Endothelial cell of umbilical vein (primary cell): ENCODE measurements at places on chromosomes 5 and 9. TPM values are rescaled to one million over a fixed set of nuclear protein-coding genes. Genes with fewer than 3 reads are reported as not detected.

DNA sequence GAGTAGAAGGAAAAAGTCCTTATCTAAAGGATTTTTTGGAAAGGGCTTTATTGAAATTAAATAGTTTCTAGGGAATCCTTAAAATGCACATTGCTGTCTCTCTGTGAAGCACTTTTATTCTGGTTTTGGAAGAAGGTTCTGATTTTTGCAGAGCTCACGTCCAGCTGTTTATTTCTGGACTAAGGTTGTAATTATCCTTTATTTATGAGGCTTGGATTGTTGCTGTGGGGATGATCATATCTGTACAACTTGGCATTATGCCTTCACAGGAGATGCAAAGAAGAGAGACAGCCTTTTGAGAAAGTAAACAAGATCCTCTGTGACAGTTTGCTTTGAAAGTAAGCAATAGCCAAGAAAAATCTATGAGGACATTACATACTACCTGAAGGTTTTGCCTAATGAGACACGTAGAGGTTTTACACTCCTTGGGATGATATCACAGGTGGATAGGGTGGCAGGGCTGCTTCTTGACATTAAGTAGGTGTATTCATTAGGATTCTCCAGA is 14.6 kb downstream of the SMARCA2 start:
- no peak overlapping the region for H3K4me3 ChIP-seq
- no peak for DNase-seq
- H3K4me1 ChIP-seq, result peaks cover 24% of the 10 kb centered on the region
- H3K27me3 ChIP-seq, result no peaks in the 10 kb centered on the region
- no peak overlapping the region for H3K27ac ChIP-seq
- peaks cover 3% of the 10 kb centered on the region for H3K36me3 ChIP-seq

- no peaks in the 10 kb centered on the region for H3K27me3 ChIP-seq
- no peak overlapping the region for H3K4me3 ChIP-seq
- peaks cover 23% of the 10 kb centered on the region for H3K4me1 ChIP-seq
- peak; percentile 60 for DNase-seq
Measured at GRCh38 chr5:72363166-72363802, 43.1 kb downstream of the PTCD2 start.

SEMA4D gene
- 14.6 and 15.7 TPM in 2 replicates for total RNA-seq

- no peaks in the 10 kb centered on the region for H3K36me3 ChIP-seq
- H3K4me3 ChIP-seq, result no peak overlapping the region
- H3K27ac ChIP-seq, result no peak overlapping the region
- H3K4me1 ChIP-seq, result peaks cover 8% of the 10 kb centered on the region
Measured at GRCh38 chr9:112540800-112541199, 54.2 kb downstream of the KIAA1958 start.

DRD1 gene
- total RNA-seq, result not detected in 2 replicates
